NCI-H187 (cell line): ENCODE measurements at places on chromosomes 12 and 14.

GRCh38 chr14:55180006-55180405 lies 11.4 kb downstream of the DLGAP5 start:
- DNase-seq, result no peak

DNA sequence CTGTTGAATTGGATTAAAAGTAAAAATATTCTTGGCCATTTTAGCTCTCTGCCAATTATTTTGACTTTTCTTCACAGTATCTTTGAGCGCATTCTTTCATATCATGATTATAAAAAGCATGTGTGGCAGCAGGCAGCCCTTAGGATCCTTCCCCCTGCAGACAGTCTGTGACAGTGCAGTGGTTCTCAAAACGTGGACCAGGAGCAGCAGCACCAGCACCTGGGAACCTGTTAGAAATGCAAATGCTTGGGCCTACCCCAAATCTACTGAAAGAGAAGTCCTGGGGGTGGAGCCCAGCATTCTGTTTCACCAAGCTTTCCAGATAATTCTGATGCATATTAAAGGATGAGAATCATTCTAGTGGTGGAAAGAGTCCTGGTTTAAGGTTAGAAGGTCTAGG lies 155.6 kb downstream of the MON2 start:
- DNase-seq, result no peak

DNA sequence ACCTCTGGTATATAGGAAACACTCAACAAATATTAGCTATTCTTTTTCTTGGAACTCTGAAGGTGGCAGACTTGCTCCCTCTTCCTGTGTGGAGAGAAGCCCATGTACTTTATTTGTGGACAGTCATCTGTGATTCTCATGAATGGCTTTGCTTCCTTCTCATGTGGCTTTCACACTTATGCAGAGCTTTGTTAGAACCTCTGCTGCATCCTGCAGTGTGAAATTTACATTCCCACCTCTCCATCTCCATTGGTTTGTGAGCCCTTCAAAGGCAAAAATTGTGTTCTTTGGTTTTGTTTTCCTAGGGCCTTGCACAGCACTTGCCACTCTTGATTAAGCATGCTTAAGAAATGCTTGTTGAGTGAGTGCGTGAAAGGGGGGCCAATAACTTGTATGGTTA lies 51.9 kb downstream of the BICD1 start:
- DNase-seq, result no peak

DNA sequence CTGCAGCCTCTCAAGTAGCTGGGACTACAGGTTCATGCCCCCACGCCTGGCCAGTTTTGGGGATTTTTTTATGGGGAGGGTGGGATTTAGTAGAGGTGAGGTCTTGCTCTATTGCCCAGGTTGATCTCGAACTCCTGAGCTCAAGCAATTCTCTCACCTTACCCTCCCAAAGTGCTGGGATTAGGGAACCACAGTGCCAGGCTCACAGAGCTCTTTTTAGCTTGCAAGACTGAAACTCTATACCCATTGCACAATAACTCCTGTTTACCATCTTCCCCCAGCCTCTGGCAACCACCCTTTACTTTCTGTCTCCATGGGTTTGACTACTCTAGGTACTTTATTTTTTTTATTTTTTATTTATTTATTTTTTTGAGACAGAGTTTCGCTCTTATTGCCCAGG lies 25.7 kb upstream of the CDK17 start:
- no peak for DNase-seq

- DNase-seq, result no peak
These were observed 83.8 kb upstream of the CLEC14A start for GRCh38 chr14:38339696-38340095.

DNA sequence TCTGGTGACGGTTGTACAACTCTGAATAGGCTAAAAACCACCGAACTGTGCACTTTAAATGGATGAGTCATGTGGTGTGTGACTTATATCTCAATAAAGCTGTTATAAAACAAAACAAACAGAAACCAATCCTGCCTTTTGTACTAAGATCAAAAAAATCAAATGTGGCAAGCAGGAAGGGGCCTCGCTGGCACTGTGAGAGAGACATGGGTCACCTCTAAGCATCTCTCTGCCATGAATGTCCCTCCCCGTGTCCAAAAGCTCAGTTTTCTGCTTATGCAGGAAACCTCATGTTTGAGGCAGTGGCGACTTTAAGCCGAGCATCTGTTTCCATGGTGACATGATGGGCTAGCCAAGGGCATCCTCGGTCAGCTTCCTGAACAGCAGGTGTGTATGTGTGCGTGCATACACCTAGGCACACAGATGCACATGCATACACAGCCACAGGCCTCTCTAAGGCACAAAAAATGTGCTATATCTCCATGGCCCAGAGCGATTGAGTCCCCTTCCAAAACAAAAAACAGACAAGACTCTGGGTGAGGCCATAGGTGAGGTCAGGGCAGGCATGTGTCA lies 44.4 kb downstream of the ARL6IP4 start:
- DNase-seq, result no peak

- DNase-seq, result no peak
These were observed 222.7 kb upstream of the SOX5 start for GRCh38 chr12:24172031-24172772.

DNA sequence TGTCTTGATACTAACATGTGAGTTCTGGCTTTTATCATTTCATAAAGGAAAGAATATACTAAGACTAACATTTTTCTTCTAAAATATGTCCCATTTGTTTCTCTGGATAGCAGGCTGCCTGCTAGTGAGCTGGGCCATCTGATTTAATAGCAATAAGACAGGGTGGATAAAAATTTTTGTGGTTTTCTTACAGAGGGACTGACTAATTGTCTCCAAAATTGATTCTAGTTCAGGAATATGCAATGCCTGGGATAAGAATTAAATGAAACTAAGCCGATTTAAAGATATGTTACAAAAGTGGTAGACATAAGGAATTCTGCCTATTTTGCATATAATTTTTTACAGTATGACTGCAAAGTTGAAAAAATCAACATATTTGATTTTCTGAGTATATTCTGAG lies 252.9 kb upstream of the NAV3 start:
- DNase-seq, result no peak

DNA sequence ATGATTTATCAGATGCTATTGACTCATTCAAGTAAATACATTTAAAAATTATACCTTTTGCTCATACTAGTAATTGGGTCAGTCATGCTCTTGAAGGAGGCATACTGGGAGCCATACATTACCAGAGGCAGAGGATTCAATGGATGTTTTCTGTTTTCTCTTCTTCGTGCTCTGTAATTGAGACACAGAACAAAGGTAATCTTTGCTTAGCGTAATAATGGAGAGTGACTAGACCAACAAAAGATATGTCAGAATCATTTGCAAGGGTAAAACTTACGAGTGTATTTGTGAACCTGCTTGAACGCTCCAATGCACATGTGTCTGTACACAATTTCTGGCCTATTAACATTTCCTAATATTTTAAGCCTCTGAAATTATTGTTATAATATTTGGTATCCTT lies 296.4 kb downstream of the FOXG1 start:
- no peak for DNase-seq

GRCh38 chr12:99024191-99024590 lies 379.1 kb downstream of the APAF1 start:
- DNase-seq, result no peak

DNA sequence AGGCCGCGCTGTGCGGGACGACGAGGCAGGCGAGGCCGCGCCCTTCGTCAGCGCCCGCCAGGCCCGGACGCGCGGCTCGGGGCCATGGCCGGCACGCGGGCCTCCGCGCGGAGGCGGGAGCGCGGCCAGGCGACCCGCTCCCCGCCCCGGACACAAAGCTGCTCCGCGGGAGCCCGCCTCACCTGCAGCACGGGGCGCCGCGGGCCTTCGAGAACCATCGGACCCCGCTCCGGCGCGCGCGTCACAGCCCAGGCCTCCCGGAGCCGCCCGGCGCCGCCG lies 342 bp downstream of the DICER1 start:
- no peak for DNase-seq

DNA sequence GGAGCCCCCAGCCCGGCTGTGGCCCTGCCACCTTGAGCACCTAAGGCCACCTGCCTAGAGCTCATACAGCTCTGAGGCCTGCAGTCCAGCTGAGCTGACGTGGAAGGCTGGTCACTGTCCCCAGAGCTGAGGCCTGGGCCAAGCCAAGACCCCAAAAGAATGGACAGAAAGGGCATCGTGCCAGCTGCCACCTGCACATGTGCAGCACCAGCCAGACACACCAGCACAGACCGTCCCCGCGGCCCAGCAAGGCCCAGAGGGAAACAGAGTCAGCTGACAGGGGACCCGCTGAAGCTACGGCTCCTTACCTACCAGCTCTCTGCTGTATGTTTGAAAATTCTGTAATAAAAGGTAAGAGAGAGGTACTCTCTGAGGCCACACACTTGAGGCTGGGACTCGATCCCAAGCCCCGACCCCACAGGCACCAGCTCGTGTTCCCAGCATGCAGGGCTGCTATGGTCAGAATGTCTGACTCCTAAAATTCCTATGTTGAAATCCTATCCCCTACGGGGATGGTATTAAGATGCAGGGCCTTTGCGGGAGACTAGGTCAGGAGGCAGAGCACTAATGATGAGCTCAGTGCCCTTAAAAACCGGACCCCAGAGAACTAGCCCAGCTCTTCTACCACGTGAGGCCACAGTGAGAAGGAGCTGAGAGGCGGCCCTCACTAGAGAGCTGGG lies 25.4 kb downstream of the BRF1 start:
- DNase-seq, result no peak

DNA sequence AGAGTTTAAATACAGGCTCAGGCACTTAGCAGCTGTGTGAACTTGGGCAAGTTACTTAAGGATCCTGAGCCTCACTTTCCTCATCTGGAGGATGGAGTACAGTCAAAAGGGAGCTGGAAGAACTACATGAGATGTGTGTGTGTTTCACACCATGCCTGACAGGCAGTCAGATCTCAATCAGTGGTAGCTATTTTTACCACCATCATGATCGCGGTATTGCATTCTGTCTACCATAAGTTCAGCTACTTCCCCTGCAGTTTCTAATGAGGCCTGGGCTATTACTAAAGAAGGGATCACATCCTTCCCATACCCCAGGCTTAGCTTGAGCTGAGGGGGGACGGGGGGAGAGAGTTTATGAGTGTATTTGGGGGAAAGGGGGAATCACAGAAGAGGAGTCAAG lies 7.0 kb downstream of the AQP6 start:
- no peak for DNase-seq

DNA sequence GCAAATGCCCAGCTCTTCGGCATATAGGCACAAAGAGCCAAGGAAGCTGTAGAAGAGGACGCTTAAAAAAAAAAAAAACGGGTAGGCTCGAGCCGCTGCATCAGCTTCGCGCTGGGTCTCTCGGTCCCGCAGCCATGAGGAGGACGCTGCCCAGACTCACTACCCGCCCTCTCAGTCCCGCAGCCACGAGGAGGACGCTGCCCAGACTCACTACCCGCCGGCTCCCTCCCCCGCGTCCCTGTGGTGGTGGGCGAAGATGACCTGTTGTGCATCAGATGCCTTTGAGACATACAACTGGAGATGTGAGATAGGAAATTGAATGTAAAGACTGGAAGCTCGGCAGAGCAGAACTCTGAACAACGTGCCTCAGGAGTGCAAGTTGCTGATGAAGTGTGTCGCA lies 11.4 kb upstream of the SPSB2 start:
- DNase-seq, result no peak

GRCh38 chr14:79764323-79764722 lies 447.0 kb downstream of the DIO2 start:
- no peak for DNase-seq
